Activated naive CD4-positive, alpha-beta T cell treated with anti-CD3 and anti-CD28 coated beads, Interleukin-2, amount 10 ng/mL, durations not matched to agents 7 days and 5 days (primary cell): ENCODE measurements at places on chromosomes 2 and 18.
A peak's percentile ranks its signal among the peaks of the same experiment; 100 is the strongest.

DNA sequence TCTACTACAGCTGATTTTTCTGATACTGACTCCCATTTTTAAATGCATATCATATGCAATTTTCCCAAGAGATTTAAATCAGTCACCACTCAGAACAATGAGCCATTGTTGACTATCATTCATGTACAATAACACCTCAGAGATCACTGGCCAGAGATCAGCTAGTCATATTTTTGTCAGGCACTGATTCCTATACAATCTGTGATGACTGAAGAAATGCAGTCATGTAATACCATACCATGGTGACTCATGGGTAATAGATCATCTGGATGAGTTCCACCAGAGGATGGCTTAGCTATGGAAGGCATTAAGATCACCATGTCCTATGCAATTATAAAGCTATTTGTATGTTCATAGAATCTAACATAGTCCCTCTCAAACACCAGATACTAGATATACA is 285.7 kb upstream of the DCC start:
- no peak for DNase-seq

DNA sequence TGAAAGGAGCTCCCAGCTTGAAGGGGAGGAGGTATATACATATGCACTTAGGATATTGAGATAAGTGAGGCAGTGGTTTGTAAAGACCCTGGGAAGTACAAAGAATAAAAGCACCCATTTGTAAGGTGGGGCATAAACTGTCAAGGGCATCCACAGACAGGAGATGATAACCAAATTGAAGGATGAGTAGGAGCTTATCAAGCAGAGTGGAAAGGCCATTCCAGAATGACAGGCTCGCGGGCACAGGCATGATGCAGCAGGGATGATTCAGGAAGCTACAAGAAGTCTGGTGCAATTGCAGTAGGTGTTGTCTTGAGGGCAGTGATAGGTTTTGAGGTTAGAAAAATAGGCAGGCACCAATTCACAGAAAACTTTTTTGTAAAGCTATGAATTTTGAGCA is 504.8 kb downstream of the PIK3C3 start:
- DNase-seq: no peak

DNA sequence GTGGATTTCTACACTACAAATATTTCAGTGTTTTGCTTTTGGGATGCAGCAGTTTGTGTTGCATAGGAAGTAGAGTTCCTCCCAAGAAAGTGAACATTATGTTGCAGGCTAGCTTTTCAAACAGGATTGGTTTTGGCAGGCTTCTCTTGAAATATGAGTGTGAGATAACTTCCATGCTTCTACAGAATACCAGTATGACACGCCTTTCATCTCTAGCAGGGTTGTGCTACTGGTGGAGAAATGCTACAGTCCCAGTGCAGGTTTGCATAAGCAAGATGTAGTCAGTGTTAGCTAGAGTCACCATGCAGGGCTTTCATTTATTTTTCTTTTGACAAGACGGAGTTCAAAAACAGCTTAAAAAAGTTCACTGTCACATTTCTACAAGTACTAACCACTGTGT is 17.1 kb upstream of the CAVIN2 start:
- DNase-seq: no peak

DNA sequence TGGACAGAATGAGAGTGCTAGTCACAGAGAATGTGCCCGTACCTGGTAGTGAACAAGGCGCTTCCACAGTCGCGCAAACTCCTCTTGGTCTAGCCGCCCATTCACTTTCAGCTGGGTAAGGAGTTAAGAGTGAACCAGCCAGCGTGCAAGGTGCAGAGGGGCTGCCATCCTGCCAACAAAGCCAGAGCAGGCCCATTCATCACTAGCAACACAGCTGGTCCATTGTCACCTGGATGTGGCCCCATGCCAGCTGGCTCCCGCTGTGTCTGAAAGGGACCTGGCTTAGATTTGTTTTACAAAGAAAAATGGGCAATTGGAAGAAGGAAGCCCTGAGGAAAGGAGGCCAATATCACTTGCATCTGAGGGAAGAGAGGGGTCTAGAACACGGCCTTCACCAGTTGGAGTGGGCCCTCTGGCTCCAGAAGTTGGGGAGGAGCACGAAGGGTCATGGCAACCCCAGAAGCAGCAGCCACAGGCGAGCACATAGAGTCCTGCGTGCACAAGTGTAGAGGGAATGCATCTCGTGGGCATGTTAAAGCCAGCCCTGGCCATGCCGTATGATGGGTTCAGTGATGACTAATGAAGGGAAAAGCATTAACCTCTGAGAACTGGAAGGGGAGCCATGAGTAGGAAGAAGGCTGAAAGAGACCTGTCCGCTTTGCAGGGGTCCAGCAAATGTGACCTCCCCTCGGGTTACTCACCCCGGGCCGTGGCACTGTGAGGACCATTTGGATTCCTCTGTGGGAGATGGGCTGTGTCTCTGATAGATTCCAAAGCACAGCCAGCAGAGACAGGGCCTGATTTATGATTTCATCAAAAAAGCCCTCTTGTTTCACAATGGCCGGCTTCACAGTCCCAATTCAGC is 70.6 kb downstream of the CAPN13 start:
- no peak for DNase-seq

- no peak for DNase-seq
Observed at GRCh38 chr2:85089585-85089984, 43.6 kb upstream of the TCF7L1 start.

DNA sequence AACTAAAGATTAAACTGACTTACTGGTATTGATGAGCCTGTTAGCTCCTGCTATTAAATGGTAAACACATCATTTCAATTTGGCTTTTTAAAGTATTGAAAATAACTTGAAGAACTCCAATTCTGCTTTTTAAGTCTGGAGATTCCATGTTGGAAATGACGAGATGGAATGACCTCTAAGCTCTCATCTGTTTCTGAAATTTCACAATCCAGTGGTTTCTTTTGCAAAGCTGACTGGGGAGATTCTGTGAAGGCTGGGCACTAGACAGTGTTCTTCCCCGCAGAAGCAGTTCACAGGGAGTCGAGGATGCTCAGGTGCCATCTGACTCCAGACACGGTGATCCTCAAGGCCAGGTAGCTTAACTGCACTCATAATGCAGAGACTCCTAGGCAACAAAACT is 44.7 kb downstream of the DHRS9 start:
- DNase-seq: no peak

GRCh38 chr18:2654928-2655177 is 673 bp upstream of the SMCHD1 start:
- DNase-seq: peak; percentile 82

DNA sequence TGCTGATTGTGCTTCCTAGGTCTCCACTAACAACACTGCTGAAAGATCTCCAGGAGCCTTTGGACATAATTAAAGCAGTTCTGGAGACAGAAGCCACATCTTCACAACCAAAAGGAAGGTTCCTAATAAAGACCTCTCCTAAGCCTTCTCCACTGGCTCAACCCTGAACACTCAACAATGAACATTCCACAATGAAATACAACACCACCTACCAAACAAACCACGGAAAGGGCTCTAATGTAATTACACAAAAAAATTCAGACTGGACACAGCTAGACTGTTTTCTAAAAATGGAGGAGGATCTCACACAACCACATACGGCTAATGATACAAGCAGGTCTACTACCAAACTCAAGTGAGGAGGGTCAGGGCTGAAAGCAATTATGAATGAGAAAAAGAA is 43.6 kb downstream of the NOL10 start:
- no peak for DNase-seq

GRCh38 chr2:219698748-219699439 is 71.5 kb downstream of the SLC4A3 start:
- DNase-seq: no peak

GRCh38 chr2:72236445-72237067 is 88.9 kb upstream of the CYP26B1 start:
- no peak for DNase-seq

DNA sequence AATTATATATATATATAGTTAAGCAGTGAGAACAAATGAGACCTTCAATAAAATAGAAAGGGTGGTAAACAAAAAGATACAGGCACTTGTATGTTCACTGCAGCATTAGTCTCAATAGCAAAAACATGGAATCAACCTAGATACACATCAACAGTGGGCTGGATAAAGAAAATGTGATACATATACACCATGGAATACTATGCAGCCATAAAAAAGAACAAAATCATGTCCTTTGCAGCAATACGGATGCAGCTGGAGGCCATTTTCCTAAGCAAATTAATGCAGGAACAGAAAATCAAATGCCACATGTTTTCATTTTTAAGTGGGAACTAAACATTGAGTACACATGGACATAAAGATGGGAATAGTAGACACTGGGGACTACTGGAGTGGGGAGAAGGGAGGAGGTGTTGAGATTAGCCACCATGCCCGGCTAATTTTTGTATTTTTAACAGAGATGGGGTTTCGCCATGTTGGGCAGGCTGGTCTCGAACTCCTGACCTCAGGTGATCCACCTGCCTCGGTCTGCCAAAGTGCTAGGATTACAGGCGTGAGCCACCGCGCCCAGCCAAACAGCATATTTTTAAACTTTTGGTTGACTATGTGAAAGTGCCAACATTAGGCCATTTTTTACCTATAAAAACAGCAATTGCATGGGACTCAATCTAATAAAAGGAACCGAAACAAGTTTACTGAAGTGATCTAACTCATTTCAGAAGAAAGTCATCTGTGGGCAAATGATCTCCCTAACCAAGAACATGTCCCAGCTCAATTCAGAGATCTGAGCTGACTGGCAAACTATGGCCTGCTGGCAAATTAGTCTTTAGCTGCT is 23.7 kb downstream of the ICA1L start:
- DNase-seq: no peak

GRCh38 chr2:24970483-24971285 is 1.1 kb downstream of the DNAJC27 start:
- DNase-seq: no peak

DNA sequence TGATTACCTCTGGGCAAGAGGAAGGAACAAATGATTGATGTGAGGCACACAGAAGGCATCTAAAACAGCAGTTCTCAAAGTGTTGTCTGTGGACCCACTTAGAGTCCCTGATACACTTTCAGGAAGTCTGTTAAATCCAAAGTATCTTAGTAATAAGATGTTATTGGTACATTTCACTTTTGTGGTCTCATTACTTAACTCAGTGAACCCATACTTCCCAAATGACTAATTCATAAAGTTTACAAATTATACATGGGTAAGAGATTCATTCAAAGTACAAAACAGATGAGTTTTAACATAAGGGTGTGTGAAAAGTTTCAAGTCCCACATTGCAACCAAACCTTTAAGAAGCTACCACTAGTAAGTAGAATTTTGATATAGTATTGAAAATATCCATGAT is 440.5 kb downstream of the NUP35 start:
- no peak for DNase-seq

- DNase-seq: no peak
Observed at GRCh38 chr2:193521523-193521922, 1326.8 kb upstream of the TMEFF2 start.

DNA sequence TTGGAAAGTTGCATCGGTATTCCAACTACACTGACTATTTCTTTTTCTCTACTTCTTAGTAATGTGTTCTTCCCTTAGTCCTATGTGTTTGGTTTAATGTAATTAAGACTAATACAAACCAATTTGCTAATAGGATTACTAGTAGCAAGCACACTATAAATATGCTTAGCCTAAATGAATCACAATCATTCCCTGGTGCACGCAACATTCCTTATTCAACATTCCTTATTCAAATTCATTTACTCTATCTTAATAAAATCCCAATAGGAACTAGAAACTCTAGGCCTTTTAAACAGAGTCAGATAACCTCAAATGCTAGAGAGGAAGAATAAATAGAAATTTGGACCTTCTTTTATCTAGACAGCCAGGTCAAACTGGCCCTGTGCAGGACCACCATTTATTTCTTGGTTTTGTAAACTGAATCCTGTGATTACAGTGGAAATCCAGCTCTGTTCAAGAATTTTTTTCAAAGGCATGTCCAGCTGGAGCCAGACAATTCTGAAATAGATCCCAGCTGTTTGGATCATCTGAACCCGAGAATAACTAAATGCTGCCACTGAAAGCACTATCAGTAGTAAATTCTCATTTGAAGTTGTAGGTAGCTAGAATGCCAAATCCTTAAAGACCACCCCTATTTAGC is 103.1 kb downstream of the PPP1R1C start:
- no peak for DNase-seq

DNA sequence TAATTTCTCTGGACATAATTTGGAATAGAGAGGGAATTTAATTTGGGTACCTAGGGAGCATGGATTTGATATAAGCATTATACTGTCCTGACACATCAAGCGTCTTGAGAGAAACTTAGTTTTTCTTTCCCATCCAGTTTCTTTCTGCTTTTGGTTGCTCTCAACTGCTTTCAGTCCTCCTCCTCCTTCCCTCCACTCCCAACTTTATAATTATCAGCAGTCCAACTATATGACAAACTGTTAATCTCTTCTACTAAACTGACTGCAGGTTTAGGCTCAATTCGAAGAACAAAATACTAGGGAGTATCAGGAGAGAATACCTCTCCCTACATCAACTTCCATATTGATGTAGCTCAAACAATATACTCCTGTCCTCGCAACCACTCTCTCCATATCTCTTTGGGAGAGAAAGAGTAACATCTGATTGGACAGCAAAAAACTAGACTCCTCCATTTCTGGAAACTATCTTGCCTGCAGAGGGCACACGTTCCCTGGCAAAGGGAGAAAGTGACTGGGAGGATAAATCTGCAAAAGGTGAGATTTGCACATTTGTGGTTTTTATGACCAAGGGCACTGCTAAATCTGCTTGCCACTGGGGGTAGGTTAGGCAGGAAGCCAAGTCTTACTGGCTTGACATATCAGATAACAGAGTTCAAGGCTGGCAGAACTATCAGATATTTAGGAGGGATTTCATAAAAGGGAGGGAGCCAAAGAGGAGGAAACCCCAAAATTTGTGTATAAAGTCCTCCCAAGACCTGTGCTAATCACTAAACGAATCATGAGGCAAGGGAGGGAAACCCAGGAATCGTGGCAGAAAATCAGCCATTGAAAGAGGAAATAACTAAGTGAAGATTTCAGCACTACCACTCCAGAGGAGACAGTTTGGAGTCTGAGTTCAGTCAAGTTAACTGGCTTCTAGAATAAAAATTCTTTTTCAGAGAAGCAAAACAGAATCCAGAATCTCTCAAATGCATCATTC is 40.0 kb downstream of the ICA1L start:
- DNase-seq: peak; percentile 69

- no peak for DNase-seq
Observed at GRCh38 chr2:46856336-46856735, 59.3 kb downstream of the MCFD2 start.

DNA sequence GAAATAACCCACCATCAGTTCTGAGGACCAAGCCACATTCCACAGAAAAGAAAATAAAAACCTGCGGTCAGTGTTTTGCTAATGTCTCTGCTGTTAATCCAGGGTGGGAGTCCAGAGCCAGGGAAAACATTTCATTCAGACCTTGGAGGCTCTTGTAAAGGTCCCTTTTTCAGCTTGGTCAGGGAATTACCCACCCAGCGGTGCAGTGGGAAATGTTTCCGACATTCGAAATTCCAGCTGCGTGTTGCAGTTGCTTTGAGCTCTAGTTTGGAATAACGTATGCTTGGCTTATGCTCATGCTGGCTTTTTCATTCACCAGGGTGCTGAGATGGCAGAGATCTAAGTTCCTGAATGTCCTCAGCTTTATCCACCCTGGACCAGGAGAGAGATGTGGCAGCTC is 219.1 kb downstream of the TRIB2 start:
- no peak for DNase-seq
